ENCODE measurements at places on chromosomes 1 and 21.

DNA sequence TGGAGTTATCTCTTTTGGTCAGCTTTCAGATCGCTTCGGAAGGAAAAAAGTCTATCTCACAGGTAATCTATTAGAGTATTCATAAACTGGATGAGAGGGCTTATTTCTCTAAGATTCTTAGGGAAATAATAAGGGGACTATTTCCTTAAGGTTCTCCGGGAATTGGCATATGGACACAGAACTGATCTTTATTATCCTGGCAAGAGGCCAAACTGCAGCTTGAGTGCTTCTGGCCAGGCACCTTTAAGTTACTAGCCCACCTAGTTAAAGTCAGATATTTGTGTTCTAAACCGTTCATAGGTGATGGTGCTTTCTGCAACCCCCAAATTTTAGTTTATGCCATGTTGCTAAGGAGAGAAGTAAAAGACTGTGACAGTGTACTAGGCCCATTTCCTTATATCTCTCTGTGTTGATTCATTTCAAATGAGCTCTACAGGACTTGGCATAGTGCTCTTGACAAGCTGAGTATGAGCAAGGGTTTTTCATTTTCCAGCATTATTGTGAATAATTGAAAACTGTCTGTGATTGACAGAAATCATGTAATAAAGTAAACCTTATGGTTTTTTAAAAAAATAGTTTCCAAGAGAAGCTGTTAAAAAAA, 43.4 kb downstream of the SLC22A15 start:
- no peak for DNase-seq

DNA sequence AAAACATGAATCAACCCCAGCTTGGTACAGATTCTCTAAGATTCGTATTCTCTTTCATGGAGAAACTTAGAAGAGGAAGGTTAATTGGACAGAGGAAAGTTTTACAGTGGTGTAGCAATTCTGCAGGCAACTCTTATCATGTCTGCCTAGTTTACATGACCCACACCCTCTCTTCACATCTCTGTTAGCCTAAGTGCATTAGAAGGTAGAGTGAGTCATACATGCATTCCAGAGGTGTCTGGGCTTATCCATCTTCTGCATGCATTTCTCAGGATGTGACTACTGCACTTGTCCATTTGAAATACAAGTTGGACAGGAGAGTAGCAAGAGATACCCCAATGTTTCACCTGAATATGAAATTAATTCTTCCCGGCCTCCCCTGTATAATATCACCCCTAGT, 578.4 kb upstream of the NCAM2 start:
- no peak for DNase-seq

- DNase-seq: no peak
Observed at GRCh38 chr1:247487057-247487456, 29.2 kb upstream of the OR2B11 start.

DNA sequence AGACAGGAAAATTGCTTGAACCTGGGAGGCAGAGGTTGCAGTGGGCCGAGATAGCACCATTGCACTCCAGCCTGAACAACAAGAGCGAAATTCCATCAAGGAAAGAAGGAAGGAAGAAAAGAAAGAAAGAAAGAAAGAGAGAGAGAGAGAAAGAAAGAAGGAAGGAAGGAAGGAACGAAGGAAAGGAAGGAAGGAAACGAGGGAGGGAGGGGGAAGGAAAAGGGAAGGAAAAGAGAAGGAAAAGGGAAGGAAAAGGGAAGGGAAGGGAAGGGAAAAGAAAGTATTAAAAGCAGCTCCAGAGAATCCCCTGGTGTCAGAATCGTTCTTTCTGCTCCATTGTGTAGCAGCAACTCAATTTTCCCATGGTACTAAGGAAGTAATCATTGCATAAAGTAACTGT, 19.2 kb upstream of the ZSWIM5 start:
- DNase-seq: no peak

DNA sequence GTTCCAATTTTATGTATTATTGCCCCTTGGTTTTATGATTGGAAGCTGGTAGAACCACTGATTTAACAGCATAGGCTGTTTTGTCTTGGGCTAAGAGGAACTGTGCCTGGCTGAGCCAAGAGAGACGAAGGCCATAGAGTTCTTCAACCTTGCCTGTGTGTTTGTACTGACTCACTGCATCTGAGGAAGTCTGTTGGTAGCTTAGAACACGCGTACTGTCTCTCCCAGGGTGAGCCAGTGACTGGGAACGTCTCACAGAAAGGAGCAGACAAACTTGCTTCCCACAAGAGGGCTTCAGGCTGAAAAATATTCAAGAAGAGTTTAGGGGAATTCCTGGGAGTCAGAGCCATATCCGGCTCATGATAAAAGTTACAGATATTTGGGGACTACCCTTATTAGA, 14.9 kb downstream of the TMEM51 start:
- no peak for DNase-seq

DNA sequence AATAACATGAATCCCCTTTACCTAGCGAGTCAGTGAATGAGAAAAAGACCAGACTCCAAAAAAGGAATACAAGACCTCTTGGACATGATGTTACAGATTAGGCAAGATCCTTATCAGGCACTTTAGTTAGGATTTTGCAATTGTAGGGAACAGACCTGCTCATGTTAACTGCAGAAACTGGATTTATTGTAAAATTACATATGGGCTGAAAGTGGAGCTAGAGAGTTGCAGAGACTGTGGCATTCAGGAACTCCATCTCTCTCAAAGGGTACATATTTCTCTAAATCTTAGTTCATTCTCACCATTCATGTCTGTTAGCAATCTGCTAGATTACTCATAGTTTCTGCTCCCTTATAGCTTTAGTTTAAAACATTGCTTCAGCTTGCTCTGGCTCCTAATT, 142.2 kb downstream of the PAPPA2 start:
- DNase-seq: no peak

DNA sequence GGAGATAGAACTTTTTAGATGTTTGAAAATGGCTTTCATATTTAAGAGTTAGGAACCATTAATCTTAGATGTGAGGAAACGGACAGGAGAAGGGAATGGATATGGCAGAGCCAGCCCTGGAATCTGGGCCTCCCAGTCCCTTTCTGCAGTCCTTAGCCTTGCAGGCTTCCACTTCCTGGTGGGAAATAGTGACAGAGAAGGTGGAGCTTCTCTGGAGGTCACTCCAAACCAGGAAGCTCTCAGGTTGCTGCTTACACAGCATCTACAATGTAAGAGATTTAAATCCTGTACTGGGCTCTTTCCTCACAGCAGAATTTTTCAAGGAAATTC, 2.5 kb downstream of the S100A11 start:
- DNase-seq: no peak

GRCh38 chr1:51088474-51088873, 13.6 kb upstream of the C1orf185 start:
- no peak for DNase-seq

- no peak for DNase-seq
Observed at GRCh38 chr1:43898981-43899380, 34.6 kb upstream of the ARTN start.
